ENCODE measurements at places on chromosomes 7 and 10.

- DNase-seq, result peak; percentile 28
These were observed at the start of gene PRLHR for GRCh38 chr10:118595598-118596425. Gene PRLHR (minus strand): TSS chr10:118595648. CDS start chr10:118595244, 404 bp downstream.

- DNase-seq, result no peak
These were observed 1110.8 kb upstream of the POT1 start for GRCh38 chr7:126040114-126041045.

- DNase-seq, result peak; percentile 8
These were observed 142.6 kb upstream of the CAV2 start for GRCh38 chr7:116356979-116357378.

DNA sequence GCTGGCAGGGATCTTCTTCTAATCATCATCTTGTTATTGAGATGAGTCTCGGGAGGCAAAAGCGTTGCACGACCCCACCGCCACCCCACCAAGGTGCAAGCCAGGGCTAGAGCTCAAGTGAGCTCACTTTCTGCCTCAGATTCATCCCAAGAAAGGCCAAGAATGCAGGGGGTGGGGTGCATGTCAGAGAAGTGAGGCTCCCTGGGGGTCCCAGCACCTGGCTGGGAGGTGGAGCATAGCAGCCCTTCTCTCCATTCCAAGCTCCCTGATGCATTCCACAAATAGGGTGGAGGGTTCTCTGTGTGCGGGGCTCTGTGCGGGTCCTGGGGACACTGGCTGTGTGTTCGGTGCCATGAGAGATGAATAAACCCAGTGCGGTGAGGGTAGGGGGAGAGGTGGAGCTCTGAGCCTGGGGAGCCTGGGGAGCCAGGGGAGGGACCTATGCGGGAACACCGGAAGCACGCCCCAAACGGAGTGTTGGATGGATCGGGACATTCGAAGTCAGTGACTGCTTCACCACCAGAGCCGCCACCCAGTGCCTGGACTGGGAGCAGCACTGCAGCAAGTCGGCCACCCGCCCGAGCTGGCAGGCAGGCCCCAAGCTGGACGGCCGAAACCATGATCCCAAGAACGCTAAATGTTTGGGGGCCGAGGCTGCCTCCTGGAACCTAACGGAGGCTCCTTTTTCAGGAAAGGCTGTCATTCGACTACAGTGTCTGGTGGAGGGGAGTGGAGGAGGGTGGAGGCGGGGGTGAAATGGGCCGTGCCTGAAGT lies 17.9 kb upstream of the HMX3 start:
- no peak for DNase-seq

DNA sequence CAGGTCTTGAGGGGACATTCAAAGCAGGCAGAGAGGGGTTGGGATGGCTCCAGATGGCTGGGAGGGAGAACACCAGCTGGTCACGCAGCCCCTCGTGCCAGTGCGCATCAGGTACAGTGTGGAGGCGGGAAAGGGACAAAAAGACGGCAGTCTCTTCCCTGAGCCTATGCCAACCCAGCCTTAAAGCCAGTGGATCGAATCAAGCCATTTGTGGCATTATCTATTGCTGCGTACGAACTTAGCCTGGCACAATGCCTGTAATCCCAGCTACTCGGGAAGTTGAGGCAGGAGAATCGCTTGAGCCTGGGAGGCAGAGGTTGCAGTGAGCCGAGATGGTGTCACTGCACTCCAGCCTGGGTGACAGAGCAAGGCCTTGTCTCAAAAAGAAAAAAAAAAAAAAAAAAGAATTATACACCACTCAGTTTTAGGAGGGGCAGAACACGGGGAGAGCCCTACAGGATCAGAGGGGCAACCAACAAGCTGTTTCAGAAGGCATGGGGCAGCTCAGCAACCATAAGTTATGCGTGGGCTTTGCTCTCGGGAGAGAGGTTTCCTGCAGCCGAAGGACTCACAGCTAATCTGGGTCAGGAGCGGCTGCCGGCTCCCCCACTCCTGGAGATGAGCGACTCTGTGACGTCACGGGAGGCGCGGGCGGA lies 356 bp upstream of the NDUFB2 start:
- DNase-seq, result peak; percentile 95
